ENCODE measurements at places on chromosomes 3 and 15.
A peak's percentile ranks its signal among the peaks of the same experiment; 100 is the strongest.

DNA sequence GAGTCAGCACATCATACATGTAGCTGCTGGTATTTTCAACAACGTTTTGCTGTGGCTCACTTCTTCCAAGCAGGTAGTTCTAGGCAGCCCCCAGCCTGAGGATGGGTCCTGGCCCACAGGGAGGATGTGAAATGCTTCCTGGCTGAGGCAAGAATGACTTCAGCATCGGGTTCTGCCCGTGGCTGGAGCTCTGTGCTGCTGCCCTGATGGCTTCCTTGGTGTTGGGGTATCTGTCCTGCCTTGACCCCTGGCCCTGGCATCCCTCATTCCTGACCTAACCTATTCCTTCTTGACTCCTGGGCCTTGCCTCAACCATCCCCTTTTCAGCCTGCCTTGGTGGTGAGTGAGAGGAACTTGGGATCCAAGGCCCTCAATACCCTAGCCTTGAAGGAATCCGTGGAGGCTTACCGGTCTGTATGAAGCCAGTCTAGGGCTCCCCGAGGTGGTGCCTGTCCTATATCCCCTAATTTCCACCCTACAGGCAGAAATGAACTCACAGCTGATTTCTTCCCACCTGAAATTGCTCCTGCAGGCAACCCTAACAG lies 300.6 kb downstream of the TLE3 start:
- no peak for DNase-seq

GRCh38 chr3:128922804-128923459 lies 43.5 kb downstream of the ACAD9 start:
- no peak for DNase-seq

DNA sequence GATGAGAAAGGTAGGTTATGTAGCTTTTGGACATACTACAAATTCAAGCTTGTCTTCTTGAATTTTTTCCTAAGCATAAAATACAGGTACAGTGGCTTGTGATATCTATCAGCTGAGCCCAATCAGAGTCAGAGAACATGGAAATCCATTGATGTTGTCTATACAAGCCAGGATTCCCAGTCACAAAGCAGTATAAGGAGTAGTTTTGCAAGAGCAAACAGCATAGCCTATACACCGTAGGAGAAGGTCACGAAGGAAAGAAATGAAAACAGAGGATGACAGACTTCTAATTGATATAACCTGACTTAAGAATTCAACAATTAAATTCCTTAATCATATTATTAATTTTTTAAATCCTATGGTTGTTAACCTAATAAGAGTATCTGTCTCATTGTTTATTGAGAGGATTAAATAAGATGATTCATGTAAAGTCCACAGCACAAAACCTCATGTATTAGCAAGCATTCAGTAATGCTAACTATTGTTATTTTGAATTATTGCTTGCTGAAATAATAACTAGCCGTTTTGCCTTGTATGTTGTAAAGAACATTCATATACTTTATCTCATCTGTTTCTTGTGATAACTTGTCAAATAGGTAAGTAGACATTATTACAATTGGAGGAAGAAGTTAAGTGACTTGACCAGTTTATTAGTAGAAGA lies 276.6 kb upstream of the ZPLD1 start:
- peak; percentile 36 for DNase-seq

DNA sequence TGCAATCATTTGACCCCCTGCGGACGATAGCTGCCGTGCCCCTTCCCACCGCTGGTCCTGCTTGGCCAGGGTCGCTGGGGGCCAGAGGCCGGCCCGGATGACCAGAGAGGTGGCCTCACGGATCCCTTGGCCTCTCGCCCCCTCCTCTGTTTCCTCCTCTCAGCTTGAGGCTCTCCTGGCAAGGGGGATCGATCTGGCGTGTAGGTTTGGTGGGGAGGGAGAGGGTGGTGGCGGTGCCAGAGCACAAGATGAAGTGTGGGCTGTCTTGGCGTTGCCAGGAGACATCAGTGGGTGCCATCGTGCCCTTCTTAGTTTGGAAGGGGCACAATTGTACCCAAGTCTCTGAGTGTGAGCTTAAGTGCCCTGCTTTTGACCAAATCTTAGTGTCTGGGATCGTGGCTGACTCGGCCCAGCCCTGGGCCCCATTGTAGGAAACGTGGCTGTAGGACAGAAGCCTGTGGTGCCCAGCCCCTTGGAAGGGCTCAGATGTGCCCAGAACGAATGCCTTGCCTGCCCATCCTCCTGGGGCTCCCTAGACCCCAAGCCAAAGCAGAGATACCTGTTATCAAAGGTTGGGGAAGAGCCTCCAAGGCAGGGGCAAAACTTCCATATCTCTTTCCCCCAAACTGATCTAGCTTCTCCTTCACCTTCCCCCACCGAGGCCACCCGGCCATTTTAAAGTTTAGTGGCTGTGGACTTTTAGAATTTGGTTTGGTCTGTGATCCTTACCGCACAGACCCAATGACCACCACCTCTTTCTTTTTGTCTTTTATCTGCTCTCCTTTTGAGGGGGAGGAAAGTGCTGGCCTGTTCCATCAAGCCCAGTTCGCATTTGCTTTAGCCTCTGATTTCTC lies 14.4 kb downstream of the NR2F2 start:
- no peak for DNase-seq

DNA sequence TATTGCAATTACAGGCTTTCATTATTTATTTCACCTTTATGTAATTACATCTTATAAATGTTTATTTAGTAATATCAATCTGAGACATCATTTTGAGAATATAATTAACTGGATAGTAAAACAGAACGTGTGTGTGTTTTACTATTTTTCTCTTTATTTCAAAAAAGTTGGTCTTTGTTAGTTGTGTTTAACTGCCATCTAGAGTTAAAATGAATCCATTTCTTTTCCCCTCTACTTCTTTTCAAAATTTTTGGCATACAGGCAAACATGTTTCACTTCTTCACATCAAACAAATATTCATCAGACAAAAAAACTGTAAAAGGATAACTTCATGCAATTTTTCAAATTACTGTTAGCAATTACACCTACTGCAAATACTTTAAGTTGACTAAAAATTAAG lies 61.1 kb downstream of the FEZF2 start:
- DNase-seq = no peak

- no peak for DNase-seq
Measured at GRCh38 chr3:58000306-58001085, 7.7 kb upstream of the FLNB start.

- peak; percentile 34 for DNase-seq
Measured at GRCh38 chr3:141455603-141456300, 31.1 kb upstream of the RASA2 start.

DNA sequence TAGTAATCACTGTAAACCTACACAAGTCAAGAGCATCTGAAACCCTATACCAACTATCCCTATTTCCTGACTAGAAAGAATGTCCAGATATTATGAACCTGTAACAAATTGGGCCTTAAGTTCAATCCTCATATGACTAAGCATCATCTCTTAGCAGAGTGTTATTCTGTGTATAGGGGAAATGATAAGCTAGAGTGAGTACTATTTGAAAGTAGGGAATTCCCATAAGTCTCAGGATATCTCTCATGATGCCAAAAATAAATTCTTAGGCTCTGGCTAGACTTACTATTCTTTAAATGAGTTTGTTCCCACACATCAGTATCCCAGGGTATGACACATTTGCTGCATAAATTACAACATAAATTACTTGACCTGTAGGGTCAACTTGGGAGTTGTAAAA lies 15.3 kb downstream of the MRPL47 start:
- peak; percentile 26 for DNase-seq

DNA sequence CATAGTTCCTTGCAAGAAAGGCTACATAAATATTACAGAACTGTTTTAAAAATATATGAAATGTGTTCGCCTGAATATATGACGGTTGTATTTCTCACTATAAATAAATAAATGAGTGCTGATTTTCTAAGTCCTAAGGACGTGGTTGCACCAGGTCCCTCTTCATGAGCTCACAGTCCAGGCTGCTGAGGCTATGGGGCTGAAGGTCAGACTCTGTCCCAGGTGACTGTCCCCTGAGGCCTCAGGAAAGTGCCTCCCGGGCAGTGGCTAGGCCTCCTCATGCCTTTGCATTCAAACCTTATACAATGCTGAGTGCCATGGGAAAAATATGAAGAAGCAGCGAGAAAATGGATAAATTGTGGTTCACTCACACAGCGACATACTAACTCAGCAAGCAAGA lies 43.5 kb upstream of the SSR3 start:
- no peak for DNase-seq

- no peak for DNase-seq
Measured at GRCh38 chr15:100861511-100861991, 18.1 kb upstream of the ALDH1A3 start.

- DNase-seq = no peak
Measured at GRCh38 chr3:103510760-103511159, 1075.9 kb downstream of the ZPLD1 start.

GRCh38 chr3:186772701-186773417 lies 10.5 kb upstream of the EIF4A2 start:
- DNase-seq = no peak

DNA sequence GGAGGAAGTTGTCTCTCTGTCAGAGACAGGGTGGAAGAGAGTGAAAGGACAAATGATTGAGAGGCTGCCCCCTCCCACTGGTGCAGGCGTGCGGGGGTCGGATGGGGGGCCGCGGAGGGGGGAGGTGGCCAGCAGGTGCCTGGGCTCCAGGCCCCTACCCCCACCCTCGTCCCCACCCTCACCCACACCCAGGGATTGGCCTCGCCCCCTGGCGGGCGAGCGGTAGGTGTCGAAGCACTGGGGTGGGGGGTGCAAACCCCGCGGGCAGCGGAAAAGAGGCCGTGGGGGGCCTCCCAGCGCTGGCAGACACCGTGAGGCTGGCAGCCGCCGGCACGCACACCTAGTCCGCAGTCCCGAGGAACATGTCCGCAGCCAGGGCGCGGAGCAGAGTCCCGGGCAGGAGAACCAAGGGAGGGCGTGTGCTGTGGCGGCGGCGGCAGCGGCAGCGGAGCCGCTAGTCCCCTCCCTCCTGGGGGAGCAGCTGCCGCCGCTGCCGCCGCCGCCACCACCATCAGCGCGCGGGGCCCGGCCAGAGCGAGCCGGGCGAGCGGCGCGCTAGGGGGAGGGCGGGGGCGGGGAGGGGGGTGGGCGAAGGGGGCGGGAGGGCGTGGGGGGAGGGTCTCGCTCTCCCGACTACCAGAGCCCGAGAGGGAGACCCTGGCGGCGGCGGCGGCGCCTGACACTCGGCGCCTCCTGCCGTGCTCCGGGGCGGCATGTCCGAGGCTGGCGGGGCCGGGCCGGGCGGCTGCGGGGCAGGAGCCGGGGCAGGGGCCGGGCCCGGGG lies at the start of gene KAT2B:
TSS of gene KAT2B (plus strand) at position 682 of the 783 bp plus-strand sequence. CDS start at position 714, 32 bp downstream.
- DNase-seq = peak; percentile 45

- DNase-seq = no peak
Measured at GRCh38 chr15:70699890-70700289, 63.5 kb downstream of the UACA start.

DNA sequence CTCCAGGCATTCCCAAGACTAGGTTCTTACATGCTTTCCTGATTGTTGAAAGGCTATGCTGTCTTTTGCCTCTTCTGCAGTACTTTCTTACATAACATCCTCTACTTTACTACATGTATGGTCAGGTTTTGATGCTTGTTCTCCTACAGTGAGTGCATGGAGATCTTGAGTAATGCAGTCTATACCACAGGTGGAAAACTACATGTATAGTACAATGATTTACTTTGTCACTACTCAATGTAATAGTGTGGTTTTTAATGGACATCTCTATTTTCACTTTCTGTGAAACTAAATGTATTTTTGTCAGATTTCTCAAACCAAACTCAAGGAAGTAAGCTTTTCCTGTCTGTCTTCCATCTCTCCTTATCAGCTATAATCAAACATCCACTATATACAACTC lies 657.0 kb downstream of the TUSC7 start:
- no peak for DNase-seq

DNA sequence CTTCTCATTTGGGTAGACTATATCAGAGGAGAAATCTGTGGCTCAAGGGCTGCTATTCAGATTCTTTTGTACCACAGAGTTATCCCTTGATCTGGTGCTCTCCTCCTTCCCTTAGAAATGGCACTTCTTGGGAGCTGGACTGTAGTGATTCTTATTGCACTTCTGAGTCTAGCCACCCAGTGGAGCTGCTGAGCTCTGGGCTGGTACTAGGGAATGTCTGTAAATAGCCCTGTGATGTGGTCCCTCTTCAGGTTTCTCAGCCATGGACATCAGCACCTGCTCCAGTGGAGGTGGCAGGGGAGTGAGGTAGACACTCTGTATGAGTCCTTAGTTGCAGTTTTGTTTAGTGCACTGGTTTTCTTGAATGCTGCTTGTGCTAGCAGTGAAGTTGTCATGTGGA lies 1292.6 kb downstream of the SI start:
- DNase-seq = no peak

- peak; percentile 5 for DNase-seq
Measured at GRCh38 chr3:104632947-104633346, 733.8 kb upstream of the ALCAM start.

DNA sequence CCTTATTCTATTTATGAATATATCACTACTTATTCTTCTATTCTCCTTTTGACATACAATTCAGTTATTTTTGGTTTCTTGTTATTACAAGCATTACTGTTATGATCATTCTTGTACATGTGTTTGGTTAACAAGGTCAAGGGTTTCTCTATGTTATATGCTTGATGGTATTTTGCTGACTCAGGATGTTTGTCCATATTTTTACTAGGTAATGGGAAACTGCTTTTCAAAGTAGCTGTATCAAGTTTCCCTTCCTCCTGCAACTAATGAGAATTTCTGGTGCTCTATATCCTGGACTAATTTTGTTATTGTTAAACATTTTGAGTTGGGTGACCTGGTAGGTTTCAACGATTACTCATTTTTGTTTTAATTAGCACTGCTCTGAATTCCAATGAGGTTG lies 841.0 kb downstream of the OTOL1 start:
- DNase-seq = no peak

DNA sequence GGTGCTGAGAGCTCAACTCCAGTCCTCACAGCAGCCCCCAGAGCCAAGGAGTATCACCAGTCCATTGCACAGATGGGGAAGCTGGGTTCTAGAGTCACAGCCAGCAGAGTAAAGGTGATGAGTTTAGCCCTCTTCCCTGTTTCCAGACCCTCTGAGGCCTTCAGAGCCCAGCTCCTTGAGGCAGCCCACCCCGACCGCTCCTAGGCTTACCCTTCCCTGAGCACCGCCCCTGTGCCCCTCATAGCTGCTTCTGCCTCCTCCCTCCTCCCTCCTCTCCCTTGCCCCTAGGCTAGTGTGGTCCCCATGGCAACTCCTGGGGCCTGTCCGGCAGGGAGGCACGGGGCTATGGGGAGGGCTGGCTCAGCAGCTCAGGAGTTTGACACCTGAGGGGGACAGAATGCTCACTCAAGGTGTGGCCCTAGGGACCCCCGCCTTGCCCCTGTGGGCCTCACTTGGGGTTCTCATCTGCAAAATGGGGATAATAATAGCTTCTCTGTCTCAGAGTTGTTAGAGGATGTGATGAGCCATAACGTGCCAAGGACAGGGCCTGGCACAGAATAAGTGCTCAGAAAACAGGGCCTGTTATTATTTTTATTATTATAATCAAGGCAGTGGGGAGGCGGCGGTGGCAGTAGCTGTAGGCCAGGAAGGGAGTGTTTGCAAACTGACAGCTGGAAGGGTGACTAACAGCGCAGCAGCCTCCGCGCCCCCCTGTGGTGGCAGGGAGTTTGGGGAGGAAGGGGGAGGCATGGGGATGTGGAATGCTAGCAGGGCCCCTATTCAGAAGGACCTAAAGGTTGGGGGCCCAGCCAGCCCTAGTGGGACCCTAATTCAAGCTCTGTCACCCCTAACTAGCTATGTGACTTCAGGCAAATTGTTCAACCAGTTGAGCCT lies 11.5 kb downstream of the CSK start:
- DNase-seq = no peak

Data from fibroblast of mammary gland (primary cell).